HEK293T (cell line): ENCODE measurements at places on chromosomes 2 and 18.
A peak's percentile ranks its signal among the peaks of the same experiment; 100 is the strongest.

- no peak for DNase-seq
These were observed 24.0 kb downstream of the BIN1 start for GRCh38 chr2:127082974-127083373.

- DNase-seq: no peak
These were observed 69.5 kb upstream of the ZSWIM2 start for GRCh38 chr2:186918495-186918894.

DNA sequence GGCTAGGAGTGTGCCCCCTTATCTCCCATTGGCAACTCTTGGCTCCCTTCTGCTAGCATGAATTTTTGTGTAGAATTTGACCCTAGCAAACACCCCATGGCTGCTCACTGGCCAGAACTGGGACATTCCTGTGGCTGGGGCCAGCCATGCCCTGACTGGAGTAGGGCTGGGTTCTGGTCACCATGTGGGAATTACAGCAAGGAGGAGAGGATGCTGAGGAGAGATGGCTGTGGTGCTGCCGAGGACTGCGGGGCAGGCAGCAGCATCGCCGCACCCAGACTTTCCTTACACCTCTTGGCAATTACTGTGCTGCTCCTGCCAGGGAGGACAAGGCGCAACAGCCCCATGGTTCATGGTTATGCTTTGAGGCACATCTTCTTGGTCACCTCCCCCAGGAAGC, 12.7 kb downstream of the KCNF1 start:
- no peak for DNase-seq

GRCh38 chr2:109392816-109393661, 220.7 kb downstream of the SEPTIN10 start:
- no peak for DNase-seq

DNA sequence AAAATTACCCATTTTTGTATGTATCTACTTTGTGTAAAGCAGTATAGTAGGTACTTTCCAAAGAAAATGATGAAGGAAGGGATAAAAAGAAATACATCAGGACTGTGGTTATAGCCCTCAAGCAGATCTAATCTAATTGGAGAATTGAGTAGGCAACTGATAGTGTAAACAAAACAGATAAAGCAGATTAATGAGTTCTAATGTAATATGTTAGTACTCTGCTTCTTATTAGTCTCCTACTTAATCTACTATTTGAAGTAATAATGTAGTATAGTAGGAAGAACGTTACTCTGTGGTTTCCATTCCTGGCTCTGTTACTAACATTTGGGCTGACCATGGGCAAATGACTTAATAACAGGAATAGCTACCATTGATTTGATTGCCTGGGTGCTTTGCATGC, 250.7 kb downstream of the ARHGAP15 start:
- no peak for DNase-seq

GRCh38 chr2:59339121-59339836, 1098.2 kb upstream of the FANCL start:
- DNase-seq: no peak

- peak; percentile 8 for DNase-seq
These were observed 300.8 kb downstream of the CNTNAP5 start for GRCh38 chr2:124325667-124326440.

GRCh38 chr2:197264332-197264731, 46.2 kb downstream of the ANKRD44 start:
- DNase-seq: no peak

GRCh38 chr2:99153921-99154604, 679 bp downstream of the TSGA10 start:
- DNase-seq: no peak

- DNase-seq: peak; percentile 70
These were observed at the start of gene GULP1 for GRCh38 chr2:188291617-188292347. Gene GULP1 (plus strand): TSS chr2:188291874. CDS start chr2:188477703, 185,829 bp downstream.

- no peak for DNase-seq
These were observed 17.2 kb downstream of the EHBP1 start for GRCh38 chr2:62722679-62723078.

- DNase-seq: no peak
These were observed 44.4 kb upstream of the RBM44 start for GRCh38 chr2:237754182-237754581.

GRCh38 chr2:126802316-126802715, 96.4 kb upstream of the TEX51 start:
- no peak for DNase-seq

DNA sequence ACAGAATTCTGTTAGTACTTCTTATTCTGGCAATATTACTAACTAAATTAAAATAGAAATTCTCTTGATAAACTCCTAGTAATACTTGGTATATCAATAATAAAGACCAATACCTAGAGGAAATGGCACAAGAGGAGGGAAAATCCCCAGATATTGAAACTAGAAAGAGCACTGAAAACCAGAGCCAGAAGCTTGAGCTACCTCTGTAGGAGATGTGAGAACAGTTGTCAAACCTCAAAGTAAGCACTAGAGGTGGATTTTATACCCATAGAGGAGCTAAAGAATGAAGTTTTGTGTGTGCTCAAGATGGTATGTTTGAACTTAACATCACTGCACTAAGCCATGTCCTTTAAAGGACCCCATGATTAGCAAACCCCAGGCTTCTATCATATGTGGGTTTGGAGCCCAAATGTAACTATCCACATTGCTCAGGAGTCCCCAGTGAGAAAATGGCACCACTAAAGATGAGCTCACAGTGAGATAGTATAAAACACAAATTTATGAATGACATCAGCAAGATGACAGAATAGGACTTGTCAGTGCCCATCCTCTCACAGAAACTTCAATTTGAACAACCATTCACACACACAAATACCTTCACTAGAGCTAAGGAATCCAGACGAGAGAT, 122.1 kb downstream of the PKP4 start:
- DNase-seq: no peak

GRCh38 chr2:151766437-151767153, 32.3 kb upstream of the NEB start:
- no peak for DNase-seq

GRCh38 chr2:39780825-39781600, 2.0 kb upstream of the THUMPD2 start:
- DNase-seq: peak; percentile 9

DNA sequence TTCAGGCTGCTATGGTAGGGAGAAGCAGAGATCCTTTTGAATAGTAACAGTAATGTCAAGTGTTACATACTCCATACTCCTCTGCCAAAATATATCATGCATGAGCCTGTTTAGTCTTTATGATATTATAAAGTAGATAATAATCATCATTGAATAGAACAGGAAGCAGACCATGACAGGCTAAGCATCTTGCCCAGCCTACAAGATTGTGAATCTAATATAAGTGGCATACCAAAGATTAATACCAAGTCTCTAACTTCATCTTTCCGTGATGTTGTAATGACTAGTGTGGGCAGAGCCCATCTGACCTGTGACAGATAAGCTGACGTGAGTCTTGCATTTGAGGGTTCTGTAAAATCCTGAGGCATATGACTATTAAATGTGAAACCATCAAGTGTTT, 13.1 kb downstream of the NDUFB3 start:
- DNase-seq: no peak

GRCh38 chr18:58385472-58385871, 243.4 kb downstream of the ALPK2 start:
- no peak for DNase-seq

- DNase-seq: no peak
These were observed 28.0 kb downstream of the MAL start for GRCh38 chr2:95053543-95053942.

- DNase-seq: no peak
These were observed 104.7 kb downstream of the NRP2 start for GRCh38 chr2:205786976-205787375.

DNA sequence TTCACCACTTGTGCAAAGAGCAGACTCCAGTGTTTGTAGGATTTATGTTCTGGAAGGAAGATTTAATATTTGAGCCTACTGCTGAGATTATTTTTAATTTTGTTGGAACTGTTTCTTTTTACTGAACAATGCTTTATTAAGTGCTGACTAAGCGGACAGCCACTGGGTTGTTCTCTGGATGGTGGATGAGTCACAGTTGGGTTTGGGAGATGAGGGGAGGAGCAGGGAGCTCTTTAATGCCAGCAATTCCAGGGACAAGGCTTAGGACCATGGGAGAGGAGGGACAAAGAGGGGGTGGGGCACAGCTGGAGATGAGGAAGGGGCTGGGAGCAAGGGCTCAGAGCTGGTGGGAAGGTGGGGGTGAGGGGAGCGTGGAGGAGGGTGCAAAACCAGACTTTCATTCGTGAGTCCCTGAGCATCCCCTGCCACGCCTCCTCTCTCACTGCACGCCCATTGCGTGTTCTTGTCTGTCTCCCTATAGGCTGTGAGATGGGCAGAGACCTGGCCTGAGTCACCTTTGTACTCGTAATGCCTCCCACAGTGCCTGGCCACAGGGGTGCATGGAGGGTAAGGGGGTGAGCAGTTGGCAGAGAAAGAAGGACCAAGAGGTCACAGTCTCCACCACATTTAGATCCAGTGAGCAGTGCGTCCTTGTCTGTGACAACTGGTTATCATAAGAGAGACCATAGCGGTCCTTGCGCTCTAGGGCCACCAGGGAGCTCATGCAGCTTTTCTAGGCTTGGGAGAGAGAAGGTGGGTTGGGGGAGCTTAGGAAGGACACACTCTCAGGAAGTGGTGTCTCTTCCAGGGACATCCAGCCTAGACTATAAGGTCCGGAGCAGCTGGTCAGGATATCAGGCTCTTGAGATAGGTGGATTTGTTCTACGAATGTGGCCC, 18.4 kb downstream of the SLC4A3 start:
- DNase-seq: no peak

DNA sequence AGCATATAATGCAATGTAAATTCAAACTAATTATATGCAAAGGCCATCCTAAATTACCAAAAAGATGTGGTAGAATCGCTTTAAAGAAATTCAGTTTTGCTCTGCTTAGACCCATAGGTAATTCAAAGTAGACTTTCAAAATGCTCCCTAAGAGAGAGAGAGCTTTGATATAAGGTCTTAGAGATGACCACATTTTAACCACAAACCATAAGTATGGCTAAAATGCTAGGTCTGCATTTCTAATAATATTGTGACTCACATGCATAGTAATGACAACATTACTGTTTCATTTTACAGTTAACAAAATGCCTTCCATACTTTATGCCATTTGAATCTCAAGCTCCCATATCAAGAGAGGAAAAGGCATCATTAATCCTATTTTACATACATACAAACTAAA, 144.5 kb downstream of the RAD51AP2 start:
- DNase-seq: no peak

GRCh38 chr2:2286592-2286991, 44.5 kb downstream of the MYT1L start:
- DNase-seq: no peak

DNA sequence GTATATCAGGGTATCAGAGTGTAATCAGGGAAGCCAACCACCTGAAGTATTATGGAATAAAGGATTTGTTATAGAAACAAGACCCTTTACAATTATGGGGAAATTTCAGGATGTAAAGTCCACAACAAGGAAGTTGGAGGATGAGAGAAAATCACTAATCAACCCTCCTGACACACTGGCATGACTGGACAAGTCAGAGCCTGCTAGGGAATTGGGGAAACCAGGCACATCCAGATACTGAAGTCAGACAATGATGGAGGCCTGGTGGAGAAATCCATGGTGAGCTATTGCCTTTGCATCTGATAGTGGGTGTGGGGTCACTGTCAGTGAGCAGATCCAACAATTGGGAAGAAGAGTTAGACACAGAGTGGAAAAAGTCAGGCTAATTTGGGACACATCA, 158.8 kb upstream of the FBXO11 start:
- DNase-seq: no peak

DNA sequence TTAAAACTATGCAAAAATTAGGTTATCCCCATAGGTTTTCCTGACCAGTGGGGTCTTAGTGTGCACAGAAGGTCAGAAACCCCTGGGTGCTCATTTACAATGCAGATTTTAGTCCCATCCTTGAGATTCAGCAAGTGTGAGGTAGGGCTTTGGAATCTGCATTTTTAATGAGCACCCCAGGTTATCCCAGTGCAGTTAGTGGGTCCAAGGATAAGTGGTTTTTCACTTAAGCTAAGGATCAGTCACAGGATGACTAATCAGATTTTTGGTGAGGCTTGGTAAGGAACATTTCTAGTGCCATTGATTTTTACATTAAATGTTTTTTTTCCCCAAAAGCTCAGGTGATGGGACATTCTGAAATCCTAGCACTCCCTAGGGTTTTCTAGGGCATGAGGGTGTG, 50.7 kb upstream of the MGAT5 start:
- no peak for DNase-seq

DNA sequence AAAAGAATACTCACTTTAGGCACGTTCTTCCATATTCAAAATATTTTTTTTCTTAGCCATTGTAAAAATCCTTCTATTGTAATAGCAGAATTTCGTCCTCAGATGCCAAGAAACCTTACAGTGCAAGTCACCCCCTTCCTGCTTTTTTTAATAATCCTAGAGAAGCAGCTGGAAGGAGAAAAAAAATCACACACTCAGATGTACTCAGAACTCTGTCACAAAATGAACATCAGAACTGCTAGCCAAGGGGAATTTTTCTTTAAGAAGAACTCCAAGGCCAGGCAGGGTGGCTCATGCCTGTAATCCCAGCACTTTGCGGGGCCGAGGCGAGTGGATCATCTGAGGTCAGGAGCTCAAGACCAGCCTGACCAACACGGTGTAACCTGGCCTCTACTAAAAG, 127.3 kb upstream of the SPATS2L start:
- no peak for DNase-seq

DNA sequence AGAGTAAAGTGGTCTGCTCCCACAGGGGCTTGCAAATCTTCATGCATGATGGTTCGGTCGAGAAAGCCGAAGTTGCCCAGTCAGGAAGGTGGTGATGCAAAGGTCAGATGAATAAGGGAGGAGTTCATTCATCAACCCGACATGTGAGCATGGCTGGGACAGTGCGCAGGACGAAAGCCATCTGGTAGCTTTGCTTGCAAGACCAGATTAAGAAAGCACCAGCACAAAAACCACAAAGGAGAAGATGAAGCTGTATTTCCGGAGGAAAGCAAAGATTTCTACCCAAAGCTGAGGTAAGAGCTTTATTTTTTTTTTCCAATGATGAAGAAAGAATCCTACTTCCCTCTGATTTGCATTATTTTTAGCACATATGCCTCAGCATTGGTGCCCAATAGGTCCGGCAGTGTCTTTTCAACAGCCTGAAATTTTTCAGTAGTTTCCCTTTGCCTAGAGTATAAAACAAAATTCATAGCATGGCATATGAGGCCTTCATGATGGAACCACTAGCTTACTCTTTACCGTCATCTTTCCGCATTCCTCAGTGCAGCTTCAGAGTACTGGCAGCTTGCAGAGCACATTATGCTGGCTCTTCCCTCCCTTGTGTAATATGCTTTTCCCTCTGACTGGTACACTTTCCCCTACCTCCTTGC, 112.0 kb upstream of the THOC1 start:
- no peak for DNase-seq

GRCh38 chr2:236352761-236353593, 88.8 kb upstream of the ASB18 start:
- DNase-seq: no peak

GRCh38 chr2:48120112-48120511, 213.8 kb upstream of the FBXO11 start:
- no peak for DNase-seq

- DNase-seq: no peak
These were observed 33.6 kb downstream of the SRBD1 start for GRCh38 chr2:45577441-45577840.

GRCh38 chr2:120236316-120236715, 13.1 kb upstream of the TMEM185B start:
- no peak for DNase-seq

GRCh38 chr2:137947032-137947727, 17.1 kb upstream of the HNMT start:
- DNase-seq: no peak

GRCh38 chr2:74003494-74004211, 18.9 kb downstream of the TET3 start:
- DNase-seq: no peak

GRCh38 chr2:160326786-160327185, 126.7 kb upstream of the ITGB6 start:
- no peak for DNase-seq
